ENCODE measurements at places on chromosomes 4 and X.

GRCh38 chr4:13793020-13793710 lies 165.6 kb upstream of the BOD1L1 start:
- no peak for DNase-seq

GRCh38 chr4:176721459-176721858 lies 71.3 kb downstream of the VEGFC start:
- DNase-seq: no peak

DNA sequence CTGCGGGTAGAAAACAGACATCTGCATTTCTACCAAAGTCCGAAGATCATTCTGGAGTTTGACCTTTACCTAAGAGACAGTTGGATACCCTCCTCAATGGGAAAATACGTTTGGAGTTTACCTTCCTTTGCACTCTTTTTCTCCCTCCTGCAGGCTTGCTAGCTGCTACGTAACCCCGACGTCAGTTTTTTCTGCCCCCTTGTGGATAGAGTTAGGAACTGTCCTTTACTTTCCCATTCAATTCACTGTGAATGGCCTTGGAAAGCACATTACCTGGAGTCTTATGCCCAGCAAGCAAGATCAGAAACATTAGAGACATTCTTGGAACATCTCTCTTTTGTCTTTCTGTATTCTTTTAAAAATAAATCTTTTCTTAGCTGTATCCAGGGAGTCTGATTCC lies 250.7 kb downstream of the NAP1L3 start:
- no peak for DNase-seq

DNA sequence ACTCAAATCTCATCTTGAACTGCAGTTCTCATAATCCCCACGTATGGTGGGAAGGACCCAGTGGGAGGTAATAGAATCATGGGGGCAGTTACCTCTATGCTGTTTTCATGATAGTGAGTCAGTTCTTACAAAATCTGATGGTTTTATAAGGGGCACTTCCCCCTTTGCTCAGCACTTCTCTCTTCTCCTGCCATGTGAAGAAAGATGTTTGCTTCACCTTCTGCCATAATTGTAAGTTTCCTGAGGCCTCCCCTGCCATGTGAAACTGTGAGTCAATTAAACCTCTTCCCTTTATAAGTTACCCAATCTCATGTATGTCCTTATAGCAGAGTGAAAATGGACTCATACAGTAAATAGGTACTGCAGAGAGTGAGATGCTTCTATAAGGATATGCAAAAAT lies 1050.6 kb upstream of the GRIA3 start:
- DNase-seq: no peak

GRCh38 chr4:133596459-133596858 lies 447.4 kb downstream of the PCDH10 start:
- DNase-seq: no peak
